ENCODE measurements at places on chromosomes 3 and 15.

GRCh38 chr15:47644722-47645121 is 72.6 kb upstream of the SEMA6D start:
- DNase-seq = no peak

GRCh38 chr3:81985996-81986723 is 224.7 kb upstream of the GBE1 start:
- no peak for DNase-seq

- no peak for DNase-seq
Observed at GRCh38 chr3:88031642-88032077, 27.1 kb downstream of the CGGBP1 start.

- no peak for DNase-seq
Observed at GRCh38 chr3:156837115-156837514, 11.0 kb downstream of the LEKR1 start.

DNA sequence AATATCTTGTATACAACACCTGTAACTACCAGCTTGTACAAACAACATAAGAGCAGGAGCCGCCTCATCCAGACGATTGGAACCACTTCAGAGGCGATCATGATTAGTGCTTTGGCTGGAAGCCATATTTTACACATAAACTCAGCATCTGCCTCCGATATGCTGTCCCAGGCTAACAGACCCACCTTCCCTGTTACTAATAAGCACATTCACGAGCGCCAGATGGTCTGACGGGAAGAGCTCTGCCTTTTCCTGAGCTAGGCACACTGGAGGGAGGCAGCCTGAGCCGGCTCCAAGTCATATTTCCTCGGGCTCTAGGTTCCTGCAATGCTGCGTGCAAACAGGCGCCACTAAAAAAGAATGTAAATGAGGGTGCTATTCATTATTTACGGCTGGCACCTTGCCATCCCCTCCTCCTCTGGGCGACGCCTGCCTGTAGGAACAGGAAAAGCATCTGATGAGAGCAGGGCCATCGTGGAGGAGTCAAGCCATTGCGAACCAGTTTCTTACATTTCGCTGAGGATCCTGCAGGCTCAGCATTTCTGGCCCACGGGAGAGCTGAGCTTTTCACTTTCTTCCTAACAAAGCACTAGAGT is 98.2 kb downstream of the ANXA2 start:
- no peak for DNase-seq

All from AG09319 (cell line).